ENCODE measurements at places on chromosomes 1 and 21.

- no peak overlapping the region for H3K27ac ChIP-seq
- no peaks in the 10 kb centered on the region for H3K36me3 ChIP-seq
- H3K4me3 ChIP-seq, result no peak overlapping the region
- no peak for DNase-seq
- H3K4me1 ChIP-seq, result no peaks in the 10 kb centered on the region
These were observed 4.2 kb downstream of the PLA2G5 start for GRCh38 chr1:20074055-20074724.

DNA sequence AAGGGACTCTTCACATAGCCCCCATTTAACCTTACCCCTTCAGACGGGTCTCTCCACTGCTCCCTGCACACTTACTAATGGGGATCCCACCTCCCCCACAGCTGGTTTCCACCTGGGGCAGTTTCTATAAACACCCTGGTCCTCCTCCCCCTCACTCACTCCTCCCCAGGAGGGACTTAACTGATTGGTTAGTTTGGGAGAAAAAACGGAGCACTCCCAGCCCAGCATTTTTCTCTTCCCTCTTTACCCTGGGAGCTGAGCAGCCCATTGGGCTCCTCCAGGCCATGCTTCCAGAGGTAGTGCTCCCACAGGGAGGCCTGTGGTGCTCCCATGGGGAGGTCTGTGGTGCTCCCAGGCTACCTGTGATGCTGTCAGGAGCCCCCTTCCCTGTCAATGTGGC, 93.7 kb downstream of the MIS18A start:
- H3K36me3 ChIP-seq, result no peaks in the 10 kb centered on the region
- no peaks in the 10 kb centered on the region for H3K27me3 ChIP-seq
- no peak overlapping the region for H3K27ac ChIP-seq
- DNase-seq, result no peak

GRCh38 chr1:206686478-206687249, 2.0 kb downstream of the MAPKAPK2 start:
- peak overlapping the region; percentile 88 for H3K27ac ChIP-seq
- H3K27me3 ChIP-seq, result peaks cover 14% of the 10 kb centered on the region
- no peak for DNase-seq
- peaks cover 10% of the 10 kb centered on the region for H3K4me1 ChIP-seq
- no peaks in the 10 kb centered on the region for H3K36me3 ChIP-seq

DNA sequence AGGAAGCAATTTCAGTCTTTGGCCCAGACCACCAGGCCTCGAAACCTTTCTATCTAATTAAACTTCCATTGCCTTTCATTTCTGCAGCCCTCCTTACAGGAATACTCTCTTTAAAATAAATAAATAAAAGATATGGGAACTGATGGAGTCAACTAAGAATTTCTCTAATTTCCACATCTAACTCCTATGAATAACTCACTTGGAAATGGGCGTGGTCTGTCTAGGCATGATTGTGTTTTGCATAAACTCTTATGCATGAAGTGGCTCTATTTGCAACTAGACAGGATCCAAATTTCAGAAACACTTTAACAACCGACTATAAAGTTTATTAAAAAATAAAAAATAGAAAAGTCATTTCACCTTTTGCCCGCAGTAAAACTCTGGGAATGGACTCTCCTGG, 199.5 kb downstream of the ADSS2 start:
- no peak for DNase-seq
- no peak overlapping the region for H3K27ac ChIP-seq
- peaks cover 2% of the 10 kb centered on the region for H3K4me1 ChIP-seq
- H3K36me3 ChIP-seq, result no peaks in the 10 kb centered on the region

GRCh38 chr1:198228925-198229324, 72.1 kb downstream of the NEK7 start:
- no peaks in the 10 kb centered on the region for H3K27me3 ChIP-seq
- H3K4me1 ChIP-seq, result no peaks in the 10 kb centered on the region
- H3K27ac ChIP-seq, result no peak overlapping the region
- H3K36me3 ChIP-seq, result peaks cover 8% of the 10 kb centered on the region

DNA sequence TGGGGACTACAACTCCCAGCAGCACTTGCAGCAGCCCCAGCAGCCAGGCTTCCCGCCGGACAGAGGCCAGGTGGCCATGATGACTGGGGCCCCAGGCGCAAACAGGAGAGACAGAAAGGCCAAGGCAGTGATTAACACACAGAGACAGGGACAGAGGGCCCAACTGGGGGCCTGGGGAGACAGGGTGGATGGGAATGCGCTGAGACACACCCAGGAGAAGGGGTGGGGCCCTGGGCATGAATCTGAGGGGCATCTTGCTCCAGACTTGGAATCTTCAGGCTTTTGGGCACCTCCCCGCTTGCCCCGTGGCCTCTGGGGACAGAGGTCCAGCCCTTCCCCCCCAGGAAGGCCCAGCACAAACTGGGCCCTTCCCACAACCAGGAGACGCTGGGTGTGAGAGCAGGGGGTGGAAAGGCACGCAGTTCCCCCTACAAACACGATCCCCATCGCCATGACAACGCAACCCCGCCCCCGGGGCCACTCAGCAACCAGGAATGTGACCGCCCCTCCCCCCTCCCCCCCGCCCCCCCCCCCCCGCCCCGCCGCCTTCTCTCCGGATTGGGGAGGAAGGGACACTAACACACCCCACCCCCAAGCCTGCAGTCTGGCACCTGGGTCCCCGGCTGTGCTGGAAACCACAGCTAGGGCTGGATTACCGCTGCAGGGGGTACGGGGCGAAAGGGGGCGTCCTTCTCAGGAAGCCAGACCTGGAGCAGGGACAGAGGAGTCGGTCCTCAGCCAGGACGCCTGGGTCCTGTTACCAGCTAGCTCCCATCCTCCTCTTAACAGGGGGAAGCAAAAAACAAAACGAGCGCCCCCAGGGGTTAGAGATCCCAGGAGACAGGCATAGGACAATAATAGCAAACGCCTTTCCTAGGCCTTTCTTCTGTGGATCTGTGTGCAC, 4.5 kb downstream of the HDGF start:
- no peaks in the 10 kb centered on the region for H3K27me3 ChIP-seq
- peaks cover 26% of the 10 kb centered on the region for H3K36me3 ChIP-seq
- H3K27ac ChIP-seq, result peak overlapping the region; percentile 92
- H3K4me3 ChIP-seq, result peak overlapping the region; percentile 46
- peak; percentile 37 for DNase-seq

DNA sequence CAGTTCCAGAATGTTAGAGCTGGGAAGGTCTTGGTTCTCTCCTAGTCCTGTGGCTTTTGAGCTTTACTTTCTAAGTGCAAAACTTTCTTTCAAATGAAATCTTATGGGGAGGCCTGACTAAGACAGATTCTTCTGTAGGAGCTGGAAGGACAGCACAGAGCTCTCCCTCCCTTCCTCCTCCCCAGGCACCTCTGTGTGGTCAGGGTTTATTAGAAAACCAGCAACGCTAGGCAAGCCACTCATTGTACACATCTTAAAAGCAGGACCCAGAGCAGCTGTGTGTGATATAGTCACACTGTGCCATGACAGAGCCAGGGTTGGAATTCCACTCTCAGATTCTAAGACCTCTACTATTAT, 241.1 kb upstream of the RAB4A start:
- no peak overlapping the region for H3K4me3 ChIP-seq
- no peak for DNase-seq
- no peak overlapping the region for H3K27ac ChIP-seq
- no peaks in the 10 kb centered on the region for H3K36me3 ChIP-seq
- H3K27me3 ChIP-seq, result no peaks in the 10 kb centered on the region

DNA sequence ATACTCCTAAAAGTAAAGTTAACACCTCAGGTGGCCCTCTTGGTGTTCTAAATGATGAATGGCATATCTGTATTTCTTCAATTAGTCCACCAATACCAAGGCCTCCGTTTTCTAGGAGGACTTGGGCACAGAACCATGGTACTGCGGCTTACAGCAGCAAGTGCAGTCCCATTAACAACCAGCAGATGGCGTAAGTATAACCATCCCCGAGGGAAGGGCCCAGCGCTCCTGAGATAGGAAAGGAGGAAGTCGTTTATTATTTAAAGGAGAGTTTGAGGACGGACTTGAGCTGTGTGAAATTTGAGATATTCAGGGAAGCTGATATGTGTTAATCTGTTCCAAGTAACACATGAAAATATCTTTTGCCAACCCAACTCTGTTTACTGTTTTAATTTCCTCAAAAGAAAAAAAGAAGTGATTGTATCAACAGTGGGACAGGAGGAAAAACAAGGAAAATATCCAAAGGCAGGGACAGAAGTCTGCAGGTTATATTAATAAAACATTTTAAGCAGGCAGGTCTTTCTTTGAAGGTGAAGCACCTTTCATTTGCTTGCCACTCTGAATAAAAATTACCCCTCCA, 37.7 kb upstream of the KCNJ15 start:
- peak; percentile 23 for DNase-seq
- no peak overlapping the region for H3K4me3 ChIP-seq
- H3K27ac ChIP-seq, result no peak overlapping the region
- H3K4me1 ChIP-seq, result no peaks in the 10 kb centered on the region
- peaks cover 6% of the 10 kb centered on the region for H3K27me3 ChIP-seq

DNA sequence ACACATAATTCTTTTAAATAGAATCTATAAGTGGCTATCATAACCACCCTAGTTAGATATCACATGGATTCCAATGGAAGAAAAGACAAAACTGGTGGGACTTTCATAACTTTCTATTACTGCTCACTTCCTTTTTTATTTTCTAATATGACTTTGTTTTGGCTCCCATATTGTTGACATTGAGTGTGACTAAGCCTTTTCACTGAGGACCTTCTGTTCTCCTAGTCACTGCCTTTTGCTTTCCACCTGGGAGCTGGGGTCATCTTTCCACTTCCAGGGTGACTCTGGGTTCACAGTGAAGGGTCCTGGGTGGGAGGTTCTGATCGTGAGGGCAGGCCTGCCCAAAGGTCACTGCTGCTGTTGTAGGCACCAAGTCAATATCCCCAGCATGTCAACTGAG, 275.8 kb downstream of the TGFB2 start:
- DNase-seq, result no peak
- H3K4me3 ChIP-seq, result no peak overlapping the region
- H3K27ac ChIP-seq, result no peak overlapping the region
- no peaks in the 10 kb centered on the region for H3K36me3 ChIP-seq
- H3K4me1 ChIP-seq, result no peaks in the 10 kb centered on the region

GRCh38 chr21:37079211-37079824, 6.3 kb downstream of the TTC3 start:
- H3K4me1 ChIP-seq, result peaks cover 15% of the 10 kb centered on the region
- DNase-seq, result no peak
- no peak overlapping the region for H3K4me3 ChIP-seq
- no peak overlapping the region for H3K27ac ChIP-seq
- H3K36me3 ChIP-seq, result no peaks in the 10 kb centered on the region

Measured in T-cell (primary cell).